ENCODE measurements at places on chromosomes 6 and 20.

DNA sequence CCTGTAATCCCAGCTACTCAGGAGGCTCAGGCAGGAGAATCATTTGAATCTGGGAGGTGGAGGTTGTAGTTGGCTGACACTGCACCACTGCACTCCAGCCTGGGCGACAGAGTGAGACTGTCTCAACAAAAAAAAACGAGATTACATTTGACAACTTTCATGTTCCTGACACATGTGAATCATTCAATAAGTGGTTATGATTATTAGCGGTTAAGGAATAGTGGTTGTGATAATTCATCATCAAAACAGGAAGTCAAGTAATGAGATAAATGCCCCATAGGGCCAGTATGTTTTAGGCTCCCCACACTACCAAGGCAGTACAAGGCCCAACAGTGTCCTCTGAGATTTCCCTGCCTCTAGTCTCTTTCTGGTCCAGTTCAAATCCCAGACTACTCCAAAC, 2.5 kb downstream of the HDDC2 start:
- H3K27ac ChIP-seq, result no peak overlapping the region
- H3K4me1 ChIP-seq, result peaks cover 40% of the 10 kb centered on the region
- peak overlapping the region; percentile 95 for H3K4me3 ChIP-seq
- H3K36me3 ChIP-seq, result peaks cover 58% of the 10 kb centered on the region
- no peak for DNase-seq

- H3K4me1 ChIP-seq, result peaks cover 17% of the 10 kb centered on the region
- peaks cover 7% of the 10 kb centered on the region for H3K27me3 ChIP-seq
- peak overlapping the region; percentile 84 for H3K27ac ChIP-seq
- DNase-seq, result no peak
Measured at GRCh38 chr20:25285091-25285647, 37.3 kb downstream of the PYGB start.

DNA sequence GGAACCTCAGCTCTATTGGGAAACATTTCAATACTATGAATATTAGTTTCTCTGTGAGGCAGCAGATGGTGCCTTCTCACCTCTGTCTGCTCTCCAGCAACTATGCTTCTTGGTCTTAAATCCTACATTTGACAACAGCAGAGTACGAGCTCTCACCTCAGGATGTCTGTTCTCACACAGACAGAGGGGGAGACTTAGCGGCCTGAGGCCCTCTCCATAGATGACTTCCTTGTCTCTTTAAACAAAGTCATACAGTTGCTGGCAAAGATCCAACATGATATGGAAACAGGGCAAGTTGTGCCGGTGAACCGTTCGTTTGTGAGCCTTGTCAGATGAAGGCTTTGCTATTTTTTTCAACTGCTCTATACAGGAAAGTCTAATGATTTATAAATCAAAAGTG, 43.7 kb upstream of the GABRR1 start:
- H3K27ac ChIP-seq, result peak overlapping the region; percentile 58
- H3K27me3 ChIP-seq, result no peaks in the 10 kb centered on the region
- H3K4me1 ChIP-seq, result peaks cover 10% of the 10 kb centered on the region
- no peaks in the 10 kb centered on the region for H3K36me3 ChIP-seq

- peaks cover 3% of the 10 kb centered on the region for H3K4me1 ChIP-seq
- no peaks in the 10 kb centered on the region for H3K36me3 ChIP-seq
- H3K27ac ChIP-seq, result no peak overlapping the region
- no peak overlapping the region for H3K4me3 ChIP-seq
- DNase-seq, result no peak
- peaks cover 28% of the 10 kb centered on the region for H3K27me3 ChIP-seq
Measured at GRCh38 chr6:39068391-39068790, 19.8 kb downstream of the GLP1R start.

DNA sequence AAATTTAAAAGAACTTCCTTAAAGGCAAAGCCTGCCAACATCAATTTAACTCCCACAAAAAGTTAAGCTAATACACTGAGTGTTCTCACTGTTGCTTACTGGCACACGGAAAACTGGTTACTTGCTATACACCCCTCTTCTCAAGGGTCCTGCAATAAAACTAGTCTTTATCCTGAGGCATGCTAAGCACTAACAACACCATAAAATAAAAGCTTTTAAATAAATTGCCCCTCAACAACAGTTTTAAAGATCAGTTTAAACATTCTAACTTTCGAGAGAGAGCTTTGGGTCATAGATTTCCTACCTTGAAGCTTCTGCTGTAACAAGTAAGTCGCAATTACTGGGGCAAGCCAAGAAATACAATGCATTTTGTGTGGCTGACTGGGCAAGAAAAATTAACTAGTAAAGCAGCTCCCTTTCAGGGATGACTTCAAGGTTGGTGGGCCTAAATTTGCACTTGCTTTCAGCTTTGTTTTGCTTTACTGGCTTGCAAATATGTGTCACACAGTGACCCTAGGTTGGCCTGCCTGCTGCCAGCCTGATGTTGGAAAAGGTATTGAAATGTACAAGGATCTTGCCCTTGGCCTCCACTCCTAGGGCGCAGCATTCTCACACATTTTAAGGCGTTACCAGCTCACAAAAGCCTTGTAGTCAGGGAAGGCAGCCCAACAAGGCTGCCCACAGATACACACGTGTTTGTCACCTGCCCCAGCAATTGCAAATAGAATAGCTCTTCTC, 4.0 kb upstream of the HEY2 start:
- no peaks in the 10 kb centered on the region for H3K36me3 ChIP-seq
- H3K4me1 ChIP-seq, result peaks cover 56% of the 10 kb centered on the region
- no peak overlapping the region for H3K27ac ChIP-seq
- H3K27me3 ChIP-seq, result no peaks in the 10 kb centered on the region
- peak overlapping the region; percentile 89 for H3K4me3 ChIP-seq
- DNase-seq, result no peak

DNA sequence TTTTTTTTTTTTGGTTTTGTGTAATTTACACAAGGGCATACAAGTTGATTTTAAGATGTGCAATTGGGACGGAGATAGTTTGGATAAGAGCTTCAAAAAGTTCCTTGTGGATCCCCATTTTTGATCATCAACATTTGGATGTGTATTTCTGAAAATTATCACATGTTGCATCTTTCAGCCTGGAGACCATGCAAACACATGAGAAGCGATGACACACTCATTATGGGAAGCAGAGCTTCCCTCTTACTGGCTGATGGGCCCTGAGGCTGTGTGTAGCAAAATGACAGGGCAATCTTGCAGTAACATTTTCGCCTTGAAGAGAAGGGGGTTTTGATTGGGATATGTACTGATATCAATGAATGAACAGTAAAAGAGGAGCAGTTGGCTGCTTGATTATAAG, 22.0 kb upstream of the RIPK1 start:
- no peaks in the 10 kb centered on the region for H3K36me3 ChIP-seq
- H3K27me3 ChIP-seq, result peaks cover 20% of the 10 kb centered on the region
- DNase-seq, result no peak
- no peak overlapping the region for H3K4me3 ChIP-seq
- no peak overlapping the region for H3K27ac ChIP-seq

- peak; percentile 70 for DNase-seq
- no peaks in the 10 kb centered on the region for H3K27me3 ChIP-seq
- peaks cover 68% of the 10 kb centered on the region for H3K4me1 ChIP-seq
- no peaks in the 10 kb centered on the region for H3K36me3 ChIP-seq
Measured at GRCh38 chr6:125747589-125748405, 1.6 kb upstream of the HEY2 start.
